ENCODE measurements at places on chromosomes 5 and 9.

DNA sequence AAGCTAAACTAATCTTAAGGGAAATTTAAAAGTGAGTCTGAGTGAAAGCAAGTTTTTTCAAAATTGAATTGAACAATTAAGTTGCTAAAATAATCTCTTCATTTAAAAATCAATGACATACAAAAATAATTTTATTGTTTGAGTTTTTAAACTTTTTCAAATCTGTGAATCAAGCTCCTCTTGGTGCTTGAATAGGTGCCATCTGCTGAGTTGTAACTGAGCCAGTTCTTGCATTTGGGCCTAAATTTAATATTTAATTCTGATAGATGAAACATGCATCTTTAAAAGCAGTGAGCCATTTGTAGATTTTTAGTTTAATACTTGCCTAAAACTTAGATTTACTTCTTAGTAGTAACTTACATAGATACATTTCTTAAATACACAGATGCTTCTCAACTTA lies 31.8 kb downstream of the SPATA31D1 start:
- no peak for DNase-seq

DNA sequence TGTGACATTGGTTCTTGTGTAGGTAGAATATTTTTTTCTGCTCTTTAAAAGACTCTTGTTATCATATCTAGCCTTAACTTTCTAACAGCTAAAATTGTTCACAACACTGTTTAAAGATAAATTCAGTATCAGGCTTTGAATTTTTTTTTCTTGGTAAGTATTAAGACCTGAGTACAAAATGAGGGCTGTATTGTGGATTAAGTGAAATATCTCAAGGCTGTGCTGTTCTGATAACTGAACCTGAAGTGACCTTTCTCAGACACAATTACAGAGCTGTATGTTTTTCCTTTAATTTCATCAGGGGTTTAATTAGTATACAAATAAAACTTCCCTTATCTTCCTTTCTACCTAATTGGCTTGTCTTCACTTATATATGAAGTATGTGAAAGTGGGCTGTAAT lies 290.5 kb downstream of the CCDC171 start:
- DNase-seq: no peak

DNA sequence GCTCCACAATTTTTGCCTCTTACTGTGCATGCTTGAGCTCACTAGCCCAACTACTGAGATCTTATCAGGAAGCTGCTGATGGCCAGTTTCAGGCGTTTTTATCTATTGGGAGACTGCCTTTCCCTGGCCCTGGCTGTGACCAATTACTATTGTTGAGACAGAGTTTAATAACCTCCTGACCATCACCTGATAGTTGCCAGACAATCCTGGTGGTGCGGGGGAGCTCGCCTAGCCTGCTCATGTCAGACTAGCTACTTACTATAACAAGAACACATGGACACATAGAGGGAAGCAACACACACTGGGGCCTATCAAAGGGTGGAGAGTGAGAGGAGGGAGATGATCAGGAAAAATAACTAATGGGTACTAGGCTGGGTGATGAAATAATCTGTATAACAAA lies 13.0 kb upstream of the OXCT1 start:
- no peak for DNase-seq

DNA sequence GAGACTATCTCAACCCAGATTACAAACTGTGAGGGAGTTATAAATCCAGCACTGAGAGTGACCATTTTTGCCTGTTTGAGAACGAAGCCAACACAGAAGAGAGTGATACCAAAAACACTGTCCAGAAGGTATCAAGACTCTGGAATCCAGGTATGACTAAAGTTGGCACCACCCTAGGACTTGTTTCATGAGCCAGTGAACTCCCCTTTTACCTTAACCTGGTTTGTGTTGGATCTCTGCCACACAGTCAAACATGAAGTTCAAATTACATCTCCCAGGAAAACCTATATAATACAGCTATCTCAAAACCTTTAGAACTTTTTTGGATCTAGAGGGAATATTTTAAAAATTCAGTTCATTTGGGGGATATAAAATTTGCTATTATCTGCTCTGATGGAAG lies 11.4 kb downstream of the ZBTB5 start:
- DNase-seq: no peak

DNA sequence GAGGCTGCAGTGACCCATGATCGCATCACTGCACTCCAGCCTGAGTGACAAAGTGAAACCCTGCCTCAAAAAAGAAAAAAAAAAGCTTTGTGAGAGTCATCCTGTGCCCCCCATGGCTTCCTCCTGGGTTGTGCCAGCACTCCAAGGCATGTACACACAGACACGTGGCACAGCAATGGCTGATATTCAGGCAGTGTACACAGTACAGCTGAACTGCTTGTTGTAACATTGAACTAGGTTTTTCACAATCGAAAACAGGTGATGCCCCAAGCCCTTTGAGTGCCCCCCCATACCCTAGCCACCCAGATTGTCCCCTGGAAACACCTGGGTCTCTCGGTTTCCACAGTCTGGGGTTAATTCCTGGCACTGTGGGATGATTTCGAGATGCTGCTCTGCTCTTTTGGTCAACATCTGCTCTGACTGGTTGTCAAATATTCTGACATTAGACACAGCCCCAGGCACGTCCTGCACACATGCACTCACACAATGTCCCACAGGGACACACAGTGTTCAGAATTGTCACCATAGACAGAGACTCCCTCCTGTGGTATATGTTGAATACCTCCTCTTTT lies 9.2 kb downstream of the SPINK4 start:
- DNase-seq: no peak

DNA sequence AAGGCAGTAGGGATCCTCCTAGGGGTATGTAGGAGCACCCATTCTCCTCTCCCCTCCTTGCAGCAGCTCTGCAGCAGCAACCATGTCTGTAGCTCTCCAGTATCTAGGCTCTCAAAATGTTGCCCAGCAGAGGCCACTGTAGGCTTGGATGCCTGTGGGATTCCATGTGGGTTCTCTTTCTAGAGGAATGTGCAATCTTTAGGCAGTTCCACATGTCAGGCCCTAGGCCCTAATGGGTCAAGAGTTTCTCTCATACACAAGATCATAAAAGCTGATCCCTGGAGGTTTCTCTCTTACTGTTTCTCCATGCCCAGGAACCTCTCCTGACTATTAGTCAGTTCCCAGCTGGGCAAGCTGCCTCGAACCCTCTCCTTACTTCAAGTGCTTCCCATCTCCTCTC lies 215.8 kb downstream of the FRMD3 start:
- no peak for DNase-seq

DNA sequence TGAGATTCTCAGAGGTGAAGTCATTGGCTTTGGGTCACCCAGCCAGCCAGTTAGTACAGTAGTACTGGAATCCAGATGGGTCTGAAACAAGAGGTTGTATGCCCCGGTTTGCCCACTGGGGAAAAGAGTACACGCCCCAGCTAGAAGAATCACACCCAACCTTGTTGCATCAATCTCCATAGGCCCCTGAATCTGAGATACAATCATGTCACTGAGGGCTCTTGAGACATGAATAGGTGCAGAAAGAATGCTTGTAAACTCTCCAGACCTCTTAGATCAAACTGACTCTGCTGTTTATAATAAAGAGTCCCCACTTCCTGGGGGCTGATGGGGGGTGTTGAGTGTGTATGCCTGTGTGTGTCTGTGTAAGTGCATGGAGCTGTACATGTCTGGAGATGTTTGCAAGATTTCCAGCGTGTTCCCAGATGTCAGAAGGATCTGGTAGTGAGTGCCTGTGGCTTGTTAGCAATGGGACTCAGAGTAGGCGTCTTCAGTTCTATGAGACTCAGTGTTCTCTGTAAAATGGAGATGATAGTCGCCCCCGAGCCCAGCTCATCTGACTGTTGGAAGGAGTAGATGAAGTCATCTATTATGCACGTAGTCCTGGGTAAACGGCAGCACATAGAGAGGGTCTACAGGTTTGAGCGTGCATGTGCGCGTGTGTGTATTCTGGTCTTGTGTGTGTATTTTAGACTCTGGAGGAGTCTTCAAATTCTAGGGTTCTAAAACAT lies 48.2 kb downstream of the COL27A1 start:
- no peak for DNase-seq

- DNase-seq: no peak
Observed at GRCh38 chr5:40413743-40414142, 266.0 kb upstream of the PTGER4 start.

- no peak for DNase-seq
Observed at GRCh38 chr5:69512740-69513260, 20.2 kb downstream of the OCLN start.

GRCh38 chr5:149371296-149371962 lies 7.7 kb downstream of the IL17B start:
- peak; percentile 75 for DNase-seq

Data from activated naive CD8-positive, alpha-beta T cell treated with anti-CD3 and anti-CD28 coated beads, Interleukin-2, amount 50 U/mL, for 24 hours (primary cell).